Cardiac ventricle fibroblast (primary cell): ENCODE measurements at places on chromosomes 11 and 22. TPM values are rescaled to one million over a fixed set of nuclear protein-coding genes. Genes with fewer than 3 reads are reported as not detected.

MIAT gene
- 0.06 and 0.10 TPM in 2 replicates for total RNA-seq

TENM4 gene
- 4.1 and 4.2 TPM in 2 replicates for total RNA-seq

CACNA1I gene
- not detected in 2 replicates for total RNA-seq

SMC1B gene
- total RNA-seq = not detected in 2 replicates

LGR4 gene
- total RNA-seq = 22.5 and 24.9 TPM in 2 replicates

GGTLC2 gene
- not detected in 2 replicates for total RNA-seq

PKNOX2 gene
- 5.8 and 6.6 TPM in 2 replicates for total RNA-seq

BAIAP2L2 gene
- 3.1 and 3.4 TPM in 2 replicates for total RNA-seq
